Stimulated activated CD8-positive, alpha-beta memory T cell treated with anti-CD3 and anti-CD28 coated beads, Interleukin-15, amount 100 ng/mL, for 48 hours (primary cell): ENCODE measurements at places on chromosomes 3 and 15.

DNA sequence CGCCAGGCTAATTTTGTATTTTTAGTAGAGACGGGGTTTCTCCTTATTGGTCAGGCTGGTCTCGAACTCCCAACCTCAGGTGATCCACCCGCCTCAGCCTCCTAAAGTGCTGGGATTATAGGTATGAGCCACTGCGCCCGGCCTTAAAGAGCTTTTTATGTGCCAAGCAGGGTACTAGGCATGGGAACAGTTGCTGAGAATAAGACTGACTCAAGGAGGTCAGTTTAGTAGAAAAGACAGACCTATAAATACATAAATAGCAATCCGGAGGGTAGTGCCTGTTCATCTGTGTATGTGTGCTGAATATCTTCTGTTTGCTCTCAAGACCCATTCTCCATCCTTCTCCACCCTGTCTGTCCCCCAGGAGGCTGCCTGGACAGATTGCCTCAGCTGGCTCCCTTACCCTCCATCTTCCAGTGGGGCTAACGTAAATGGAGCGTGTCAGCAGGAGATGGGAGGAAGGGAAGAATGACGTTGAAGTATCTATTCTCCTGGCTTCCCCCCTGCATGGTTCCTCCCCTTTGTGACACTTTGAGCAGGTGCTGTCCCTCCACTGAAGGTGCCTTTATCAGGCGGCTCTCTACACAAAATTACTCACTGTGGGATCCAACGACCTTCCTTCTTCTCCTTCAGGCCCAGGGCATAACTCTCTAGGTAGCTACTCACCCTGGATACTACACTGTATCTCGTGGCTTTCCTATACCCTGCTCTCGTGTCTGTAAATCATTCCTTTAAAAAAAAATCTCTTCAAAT is 31.1 kb downstream of the FBXO40 start:
- no peak for DNase-seq

DNA sequence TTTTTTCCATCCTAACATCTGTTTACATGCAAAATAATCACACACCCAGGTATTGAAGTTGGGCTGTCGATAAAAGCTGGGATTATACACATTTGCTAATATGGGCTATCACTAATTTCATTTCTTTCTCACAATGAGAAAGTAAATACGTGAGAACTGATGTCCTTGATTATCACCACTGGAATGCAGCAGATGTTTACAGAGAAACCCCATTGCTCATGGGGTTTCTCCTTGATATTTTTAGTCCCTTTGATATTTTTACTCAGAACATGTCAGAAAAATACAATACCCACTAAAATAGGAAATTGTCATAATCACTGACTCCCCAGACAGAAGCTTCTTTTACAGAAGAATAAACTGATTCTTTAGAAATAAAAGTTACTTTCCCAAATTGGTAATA is 535.1 kb upstream of the CCDC54 start:
- no peak for DNase-seq

GRCh38 chr3:175702956-175703355 is 843.8 kb downstream of the NAALADL2 start:
- no peak for DNase-seq

GRCh38 chr3:120263792-120264191 is 21.2 kb downstream of the GPR156 start:
- no peak for DNase-seq

- no peak for DNase-seq
Measured at GRCh38 chr15:64858021-64858575, 16.4 kb downstream of the PLEKHO2 start.

DNA sequence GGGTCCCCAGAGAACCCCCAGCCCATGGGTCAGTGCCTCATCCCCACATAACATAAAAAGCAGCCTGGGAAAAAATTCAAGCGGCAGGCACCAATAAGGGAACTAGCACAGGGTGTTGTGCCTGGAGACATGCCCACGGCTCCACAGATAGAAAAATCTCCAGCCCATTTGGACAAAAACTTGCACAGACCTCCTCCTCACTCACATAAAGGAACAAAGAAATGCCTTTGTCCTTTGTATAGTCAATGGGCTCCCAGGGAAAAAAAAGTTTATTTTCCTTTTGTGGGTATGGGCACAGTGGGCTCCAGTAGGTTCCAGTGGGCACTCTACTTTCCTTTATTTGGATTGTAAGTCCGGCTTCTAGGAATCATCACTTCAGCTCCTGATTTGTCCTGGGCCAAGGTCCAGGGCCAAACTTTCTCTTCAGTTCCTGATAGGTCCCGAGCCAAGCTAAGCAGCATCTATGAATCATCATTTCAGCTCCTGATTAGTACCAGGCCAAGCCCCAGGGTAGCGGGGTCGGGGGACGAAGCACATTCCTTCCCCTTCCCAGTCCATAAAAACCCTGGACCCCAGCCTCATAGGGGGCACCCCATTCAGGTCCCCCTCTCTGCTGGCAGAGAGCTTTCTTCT is 1.6 kb upstream of the DNAH12 start:
- no peak for DNase-seq
